Activated CD4-positive, alpha-beta memory T cell treated with anti-CD3 and anti-CD28 coated beads, Interleukin-2, amount 10 ng/mL, durations not matched to agents 7 days and 5 days (primary cell): ENCODE measurements at places on chromosomes 11 and 22. TPM values are rescaled to one million over a fixed set of nuclear protein-coding genes. Genes with fewer than 3 reads are reported as not detected.

DNA sequence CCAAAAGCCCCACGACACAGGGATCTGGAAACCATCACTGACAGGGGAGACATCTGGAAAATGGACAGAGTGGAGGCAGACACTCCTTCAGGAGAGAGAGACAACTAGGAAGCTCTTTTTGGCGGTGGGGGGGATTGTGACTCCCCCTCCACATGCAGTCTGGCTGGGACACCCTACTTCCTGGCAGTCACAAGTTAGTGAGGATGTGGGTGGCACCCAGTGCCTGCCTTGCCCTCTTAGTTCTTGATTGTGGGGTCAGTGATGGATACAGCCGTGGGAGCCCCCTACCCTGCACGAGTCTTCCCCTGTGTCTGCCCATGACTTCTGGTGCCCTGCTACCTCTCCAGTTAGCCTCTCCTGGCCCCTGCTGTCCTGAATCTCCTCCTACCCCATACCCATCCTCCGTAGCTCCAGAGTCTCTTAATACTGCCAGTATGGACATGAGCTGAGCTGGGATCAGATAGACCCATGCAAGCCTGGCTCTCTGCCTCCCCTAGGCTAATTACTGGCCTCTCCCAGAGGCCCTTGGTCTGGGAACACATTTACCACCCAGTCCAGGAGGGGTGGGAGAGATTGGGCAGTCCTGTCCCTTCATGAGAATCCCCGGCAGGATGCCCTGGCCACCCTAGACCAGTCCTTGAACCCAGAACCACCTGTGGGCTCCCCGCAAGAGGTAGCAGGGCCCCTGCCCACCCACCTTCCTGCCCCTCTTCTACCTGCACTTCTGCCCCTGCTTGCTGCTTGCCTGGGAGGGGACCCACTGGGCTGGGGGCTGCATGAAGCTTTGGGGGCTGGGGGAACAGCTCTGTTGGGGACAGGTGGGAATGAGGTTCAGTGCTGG lies 22.8 kb downstream of the RHBDD3 start:
- peaks cover 21% of the 10 kb centered on the region for H3K27me3 ChIP-seq
- DNase-seq: no peak

GRCh38 chr11:13183094-13183825 lies 94.3 kb upstream of the BMAL1 start:
- H3K36me3 ChIP-seq: peaks cover 3% of the 10 kb centered on the region
- H3K27ac ChIP-seq: no peak overlapping the region
- H3K27me3 ChIP-seq: peaks cover 18% of the 10 kb centered on the region
- peak; percentile 21 for DNase-seq
- H3K4me1 ChIP-seq: peaks cover 8% of the 10 kb centered on the region

DNA sequence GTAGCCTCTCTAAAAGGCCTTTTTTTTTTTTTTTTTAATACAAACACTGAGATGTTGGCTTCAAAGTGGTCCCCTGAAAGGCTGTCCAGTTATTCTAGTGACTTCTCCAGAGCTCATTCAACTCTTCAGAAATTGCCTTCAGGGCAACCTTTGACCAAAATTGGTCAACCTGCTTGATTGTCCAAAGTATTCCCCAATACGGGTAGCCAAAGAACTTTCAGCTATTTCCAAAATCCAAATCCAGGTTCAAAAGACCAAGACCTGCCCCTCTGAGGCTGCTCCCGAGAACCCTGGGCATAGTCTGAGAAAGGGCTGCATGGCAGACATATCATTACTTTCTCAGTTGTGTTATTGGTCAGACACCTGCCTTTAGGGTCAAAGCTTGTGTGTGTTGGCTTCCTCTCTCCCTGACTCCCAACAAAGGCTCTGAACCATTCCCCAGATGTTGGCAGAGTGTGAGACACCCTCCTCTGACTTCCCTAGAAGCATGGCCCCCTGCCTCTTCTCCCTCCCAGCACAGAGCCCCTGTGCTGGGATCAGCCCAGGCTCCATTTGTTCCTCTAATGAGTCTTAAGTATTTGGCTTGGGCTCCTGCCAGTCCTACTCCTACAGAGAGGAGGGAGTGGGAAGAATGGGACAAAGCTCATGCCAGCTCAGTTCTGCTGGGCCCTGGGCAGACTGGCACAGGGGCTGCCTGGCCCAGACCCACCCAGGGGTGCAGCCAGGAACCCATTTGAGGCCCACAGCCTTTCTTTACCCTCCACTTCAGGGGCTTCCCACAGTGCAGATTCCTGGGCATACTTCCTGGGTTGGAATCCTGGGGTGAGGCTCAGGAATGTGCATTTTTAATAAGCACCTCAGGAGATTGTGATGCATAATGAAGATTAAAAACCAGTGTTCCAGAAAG lies 30.3 kb downstream of the TNKS1BP1 start:
- H3K4me3 ChIP-seq: no peak overlapping the region
- H3K36me3 ChIP-seq: peaks cover 2% of the 10 kb centered on the region
- DNase-seq: no peak
- H3K27ac ChIP-seq: no peak overlapping the region

GRCh38 chr11:107799218-107799859 lies 59.2 kb downstream of the SLC35F2 start:
- no peak overlapping the region for H3K27ac ChIP-seq
- peaks cover 31% of the 10 kb centered on the region for H3K36me3 ChIP-seq
- H3K4me3 ChIP-seq: no peak overlapping the region
- H3K4me1 ChIP-seq: no peaks in the 10 kb centered on the region
- peak; percentile 69 for DNase-seq

DNA sequence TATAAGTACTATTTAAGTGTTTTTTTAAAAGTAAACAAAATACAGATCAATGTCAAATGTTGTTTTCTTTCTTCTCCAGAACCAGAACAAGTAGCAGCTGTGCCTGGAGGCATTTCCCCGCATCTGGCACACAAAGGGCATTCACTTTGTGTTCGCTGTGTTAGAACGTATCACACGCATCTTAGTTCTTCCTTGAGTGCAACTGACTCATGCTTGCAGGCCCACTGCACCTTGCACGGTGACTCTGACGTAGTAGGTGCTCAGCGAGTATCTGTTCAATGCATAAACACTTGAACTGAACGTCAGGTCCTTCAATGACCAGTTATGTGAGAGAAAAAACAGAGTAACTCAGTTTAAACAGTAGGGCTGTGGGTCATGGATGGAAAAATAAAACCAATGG lies 3.5 kb downstream of the IFT27 start:
- no peaks in the 10 kb centered on the region for H3K27me3 ChIP-seq
- no peaks in the 10 kb centered on the region for H3K36me3 ChIP-seq
- H3K27ac ChIP-seq: no peak overlapping the region

The ART5 gene
- not detected for total RNA-seq
